Urothelium cell line (cell line): ENCODE measurements at places on chromosomes 4 and X.

DNA sequence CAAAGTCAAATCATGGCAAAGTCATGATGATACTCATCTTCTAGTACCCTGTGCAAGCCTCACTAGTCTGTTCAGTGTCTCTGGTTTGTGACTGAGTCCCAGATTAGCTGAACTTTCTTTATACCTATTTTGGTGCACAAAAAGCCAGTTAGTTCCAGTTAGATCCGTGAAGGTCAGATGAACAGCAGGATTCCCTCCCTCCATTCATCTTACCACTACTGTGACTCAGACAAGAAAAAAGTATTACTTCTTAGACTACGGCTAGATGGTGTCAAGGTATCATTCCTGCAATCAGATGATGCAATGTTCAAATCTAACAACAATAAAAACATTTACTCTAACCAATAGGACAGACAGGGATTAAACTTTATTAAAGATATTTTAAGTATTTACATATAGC lies 30.4 kb downstream of the ARHGEF6 start:
- DNase-seq = no peak

GRCh38 chr4:89535251-89535650 lies 227.7 kb upstream of the GPRIN3 start:
- DNase-seq = no peak

DNA sequence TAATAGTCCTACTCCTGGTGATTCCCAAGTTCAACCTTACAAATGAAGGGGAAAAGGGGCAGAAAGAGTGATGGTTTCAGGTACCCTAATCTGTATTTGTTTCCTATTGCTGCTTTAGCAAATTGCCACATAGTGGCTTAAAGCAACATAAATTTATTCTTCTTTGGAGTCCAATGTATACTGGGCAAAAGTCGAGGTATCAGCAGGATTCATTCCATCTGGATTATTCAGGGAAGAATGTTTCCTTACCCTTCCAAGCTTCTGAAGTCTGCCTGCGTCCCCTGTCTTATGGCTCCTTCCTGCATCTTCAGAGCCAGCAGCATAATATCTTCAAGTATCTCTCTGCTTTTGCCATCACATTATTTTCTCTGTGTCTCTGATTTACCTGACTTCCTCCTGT lies 10.3 kb upstream of the BST1 start:
- DNase-seq = no peak

DNA sequence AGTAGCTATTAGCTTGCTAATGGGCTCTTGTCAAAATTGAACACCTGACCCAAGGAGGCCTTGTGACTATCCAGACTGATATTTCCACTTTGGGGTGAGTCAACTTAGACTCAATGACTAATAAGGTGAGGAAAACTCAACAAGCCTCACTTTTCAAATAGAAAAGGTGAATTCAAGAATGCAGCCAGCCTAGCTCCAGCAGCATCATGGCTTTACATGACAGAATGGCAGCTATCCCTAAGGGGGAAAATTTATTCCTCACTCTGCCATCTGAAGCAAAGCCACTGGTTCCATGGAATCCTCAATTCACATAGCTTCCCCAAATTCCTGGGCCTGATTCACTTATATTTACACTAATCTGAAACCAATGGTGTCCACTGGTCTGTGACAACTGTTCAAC lies 29.1 kb upstream of the RAB9B start:
- no peak for DNase-seq

GRCh38 chr4:150784305-150784704 lies 202.4 kb downstream of the MAB21L2 start:
- no peak for DNase-seq

DNA sequence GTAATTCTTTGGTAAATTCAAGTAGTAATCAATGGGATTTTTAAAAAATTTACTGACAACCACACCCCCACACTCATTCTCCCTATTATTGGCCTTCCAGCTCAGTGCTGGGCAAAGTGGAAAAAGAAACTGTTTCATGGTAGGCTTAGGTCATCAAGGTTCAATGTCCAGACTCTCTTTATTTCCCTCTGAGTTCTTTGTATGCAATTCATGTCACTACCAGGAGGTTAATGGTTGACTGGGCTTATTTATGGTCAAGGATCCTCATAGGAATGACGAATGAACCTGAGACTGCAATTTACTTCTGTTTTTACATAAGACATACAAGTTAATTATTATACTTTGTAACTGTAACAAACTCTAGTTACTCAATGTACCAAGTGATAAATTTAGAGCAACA lies 403.2 kb downstream of the KLHL13 start:
- no peak for DNase-seq

DNA sequence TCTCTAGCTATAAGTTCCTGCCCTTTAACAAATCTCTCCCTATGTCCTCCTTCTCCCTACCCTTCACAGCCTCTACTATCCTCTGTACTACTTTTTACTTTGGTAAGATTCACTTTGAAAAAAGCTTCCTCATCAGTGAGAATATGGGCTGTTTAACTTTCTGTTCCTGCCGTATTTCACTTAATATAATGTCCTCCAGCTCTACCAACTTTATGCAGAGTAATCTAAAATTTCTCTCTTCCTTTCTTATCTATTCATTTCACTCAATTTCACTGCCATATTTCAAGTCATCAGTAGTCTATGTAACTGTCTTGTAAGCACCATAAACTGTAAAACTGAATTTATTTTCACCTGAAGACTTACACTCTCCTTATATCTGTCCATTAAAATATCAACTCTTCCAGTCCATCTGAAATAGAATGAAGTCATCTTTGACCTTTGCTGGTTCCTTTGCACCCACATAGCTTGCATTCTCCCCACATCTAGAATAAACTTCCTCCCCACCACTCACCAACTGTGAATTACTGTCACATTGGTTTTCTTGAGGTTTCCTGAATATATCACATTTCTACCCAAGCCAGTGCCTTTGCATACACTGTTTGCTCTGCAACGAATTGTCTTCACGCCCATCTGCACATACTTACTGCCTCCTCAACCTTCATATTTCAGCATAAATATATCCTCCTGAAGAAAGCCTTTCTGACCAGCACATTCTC lies 54.6 kb downstream of the ARAP2 start:
- no peak for DNase-seq

DNA sequence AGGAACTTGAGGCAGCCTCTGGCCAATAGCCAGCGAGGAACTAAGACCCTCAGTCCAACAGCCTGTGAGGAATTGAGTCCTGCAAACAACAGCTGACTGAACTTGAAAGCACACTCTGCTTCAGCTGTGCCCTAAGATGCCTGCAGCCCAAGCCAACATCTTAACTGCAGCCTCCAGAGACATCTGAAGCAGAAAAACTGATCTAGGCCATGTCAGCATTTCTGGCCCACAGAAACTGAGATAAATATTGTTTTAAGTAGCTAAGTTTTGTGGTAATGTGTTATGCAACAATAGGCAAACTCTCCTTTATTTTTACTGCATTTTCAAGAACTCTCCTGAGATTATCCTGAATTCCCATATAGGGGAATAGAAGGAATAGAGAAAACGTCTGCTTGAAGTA lies 24.4 kb upstream of the PIGA start:
- no peak for DNase-seq

- DNase-seq = peak; percentile 25
Observed at GRCh38 chr4:89496851-89497250, 189.3 kb upstream of the GPRIN3 start.

- no peak for DNase-seq
Observed at GRCh38 chr4:163492951-163493504, 1.5 kb upstream of the TMA16 start.

GRCh38 chr4:569958-570667 lies 6.0 kb downstream of the TMEM271 start:
- DNase-seq = no peak

GRCh38 chr4:182749667-182750167 lies 167.5 kb downstream of the DCTD start:
- DNase-seq = no peak

DNA sequence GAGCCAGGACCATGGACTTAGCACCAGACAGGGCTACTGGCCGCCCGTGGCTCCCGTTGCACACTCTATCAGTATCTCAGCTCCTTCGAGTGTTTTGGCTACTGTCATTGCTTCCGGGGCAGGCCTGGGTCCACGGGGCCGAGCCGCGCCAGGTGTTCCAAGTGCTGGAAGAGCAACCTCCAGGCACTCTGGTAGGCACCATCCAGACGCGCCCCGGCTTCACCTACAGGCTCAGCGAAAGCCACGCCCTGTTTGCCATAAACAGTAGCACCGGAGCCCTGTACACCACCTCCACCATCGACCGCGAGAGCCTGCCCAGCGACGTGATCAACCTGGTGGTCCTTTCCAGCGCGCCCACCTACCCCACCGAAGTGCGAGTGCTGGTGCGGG lies 1.6 kb downstream of the FAT4 start:
- peak; percentile 27 for DNase-seq

DNA sequence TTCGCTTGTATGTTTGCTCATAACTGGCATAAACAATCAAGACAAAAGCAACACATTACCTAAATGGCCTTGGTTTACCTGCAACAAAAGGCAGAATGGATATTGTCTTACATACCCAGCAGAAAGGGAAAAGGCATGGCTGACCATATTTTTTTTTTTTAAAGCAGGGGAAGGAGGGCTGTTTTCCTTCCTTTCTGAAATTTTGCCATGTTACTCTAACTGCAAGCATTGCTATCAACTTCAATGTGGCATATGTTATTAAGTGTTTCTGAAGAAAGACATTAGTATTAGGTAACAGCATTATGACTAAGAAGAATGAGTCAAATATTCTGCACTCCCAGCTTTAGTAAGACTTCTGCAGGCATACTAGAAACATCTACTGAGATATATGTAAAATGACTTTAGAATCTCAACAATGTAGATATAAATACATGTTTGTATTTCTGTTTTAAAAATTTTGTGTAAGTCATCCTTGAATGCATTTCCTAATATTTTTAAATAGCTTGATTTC lies 512.6 kb upstream of the FAM241A start:
- DNase-seq = no peak

DNA sequence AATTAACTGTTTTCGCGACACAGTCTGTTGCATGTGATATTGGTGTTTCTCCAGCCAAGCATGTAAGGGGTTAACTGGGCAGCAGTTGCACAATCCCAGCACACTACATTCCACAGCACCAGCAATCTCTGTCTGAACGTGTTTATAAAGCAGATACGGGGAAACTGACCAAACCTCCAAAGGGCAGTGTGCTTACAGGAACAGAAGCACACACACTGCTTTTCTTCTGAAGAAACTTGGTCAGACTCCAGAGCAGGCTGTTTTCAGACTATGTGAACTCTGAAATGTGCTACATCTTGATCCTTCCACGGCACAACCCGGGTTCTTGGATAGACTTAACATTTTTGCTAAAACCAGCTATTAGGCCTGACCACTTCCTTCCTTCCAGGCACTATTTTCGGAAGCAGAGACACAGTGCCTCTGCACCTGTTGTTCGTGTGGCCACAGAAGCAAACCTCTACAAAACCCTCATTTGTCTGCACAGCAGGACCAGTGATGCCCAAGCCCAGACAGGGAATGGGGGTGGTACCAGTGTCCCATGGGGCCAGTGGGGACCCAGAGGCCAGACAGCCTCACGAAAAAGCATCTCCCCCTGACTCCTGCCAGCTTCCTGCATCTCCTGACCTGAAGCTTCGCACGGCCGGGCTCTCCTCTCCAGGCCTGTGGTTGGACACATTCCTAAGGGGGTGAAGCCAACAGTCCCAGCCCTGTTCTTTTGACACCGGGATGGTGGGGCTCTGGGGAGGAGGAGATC lies 90.1 kb downstream of the IRF2 start:
- DNase-seq = peak; percentile 50

DNA sequence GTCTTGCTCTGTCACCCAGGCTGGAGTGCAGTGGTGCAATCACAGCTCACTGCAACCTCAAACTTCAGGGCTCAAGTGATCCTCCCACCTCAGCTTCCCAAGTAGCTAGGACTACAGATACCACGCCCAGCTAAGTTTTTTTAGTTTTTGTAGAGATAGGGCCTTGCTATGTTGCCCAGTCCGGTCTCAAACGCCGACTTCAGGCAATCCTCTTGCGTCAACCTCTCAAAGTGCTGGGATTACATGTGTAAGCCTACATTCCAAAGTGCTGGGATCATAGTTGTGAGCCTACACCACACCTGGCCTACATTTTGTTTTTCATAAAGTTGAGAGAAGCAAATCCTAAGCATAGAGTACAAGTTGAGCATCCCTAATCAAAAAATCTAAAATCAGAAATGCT lies 42.2 kb downstream of the SMARCA5 start:
- no peak for DNase-seq

DNA sequence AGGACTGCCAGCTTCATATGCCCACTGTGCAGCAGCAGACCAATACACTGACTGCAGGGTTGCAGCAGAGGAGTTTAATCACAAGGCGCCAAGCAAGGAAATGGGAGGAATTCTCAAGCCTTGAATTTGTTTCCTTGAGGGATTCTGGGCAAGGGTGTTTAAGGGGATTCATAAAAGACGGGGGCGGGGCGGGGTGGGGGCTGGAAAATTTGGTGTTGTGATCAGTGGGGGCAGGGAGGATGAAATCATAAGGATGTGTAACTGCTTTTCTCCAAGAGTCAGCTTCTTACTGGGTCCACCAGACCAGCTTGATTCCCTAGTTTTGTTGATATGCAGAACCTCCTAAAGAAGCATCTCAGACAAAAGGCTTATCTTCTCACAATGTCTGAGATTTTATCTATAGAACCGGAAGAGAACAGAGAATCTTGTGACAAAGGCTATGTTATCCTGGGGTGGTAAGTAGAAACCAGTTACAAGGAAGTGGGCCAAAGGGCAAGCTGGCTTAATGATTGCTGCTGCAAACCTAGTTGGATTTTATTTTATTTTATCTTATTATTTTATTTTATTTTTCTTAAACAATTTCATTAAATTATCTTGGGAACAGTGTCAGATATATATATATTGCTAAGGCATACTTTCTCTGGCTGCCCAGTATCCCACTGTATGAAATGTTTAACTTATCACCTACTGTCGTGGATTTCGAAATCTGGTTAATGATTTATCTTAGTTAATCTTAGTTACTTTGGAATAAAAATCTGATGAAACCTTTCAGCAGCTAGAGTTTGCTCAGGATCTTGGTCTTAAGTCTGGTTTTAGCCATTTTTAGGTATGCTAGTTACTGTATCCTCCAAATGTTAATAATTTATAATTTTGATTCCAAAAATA lies 276.4 kb downstream of the RPA4 start:
- DNase-seq = no peak

- DNase-seq = no peak
Observed at GRCh38 chrX:15395789-15396188, 11.6 kb upstream of the VEGFD start.

- peak; percentile 30 for DNase-seq
Observed at GRCh38 chr4:148787831-148788477, 345.7 kb upstream of the NR3C2 start.

- DNase-seq = no peak
Observed at GRCh38 chrX:138788771-138789170, 77.3 kb upstream of the FGF13 start.

DNA sequence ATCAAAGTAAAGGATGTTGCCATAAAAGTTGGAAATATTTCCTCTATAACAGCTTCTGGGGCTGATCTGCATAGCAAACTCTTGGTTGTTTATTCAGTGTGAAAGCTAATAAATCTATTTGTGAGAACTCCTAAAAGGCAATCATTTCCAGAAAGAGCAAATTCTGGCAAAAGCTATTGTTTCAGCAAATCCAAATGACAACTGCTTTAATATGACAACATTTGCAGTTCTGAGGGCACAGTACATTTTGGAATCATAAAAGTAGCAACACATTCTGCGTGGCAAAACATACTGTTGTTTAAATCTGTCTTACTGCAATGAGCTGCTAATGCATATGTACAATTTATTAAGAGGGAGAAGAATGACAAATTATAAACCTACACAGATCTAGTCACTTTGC lies 818.1 kb downstream of the FSTL5 start:
- no peak for DNase-seq
